ENCODE measurements at places on chromosomes 1 and 21.

GRCh38 chr1:214213136-214213535 lies 67.8 kb upstream of the SMYD2 start:
- no peak for DNase-seq

DNA sequence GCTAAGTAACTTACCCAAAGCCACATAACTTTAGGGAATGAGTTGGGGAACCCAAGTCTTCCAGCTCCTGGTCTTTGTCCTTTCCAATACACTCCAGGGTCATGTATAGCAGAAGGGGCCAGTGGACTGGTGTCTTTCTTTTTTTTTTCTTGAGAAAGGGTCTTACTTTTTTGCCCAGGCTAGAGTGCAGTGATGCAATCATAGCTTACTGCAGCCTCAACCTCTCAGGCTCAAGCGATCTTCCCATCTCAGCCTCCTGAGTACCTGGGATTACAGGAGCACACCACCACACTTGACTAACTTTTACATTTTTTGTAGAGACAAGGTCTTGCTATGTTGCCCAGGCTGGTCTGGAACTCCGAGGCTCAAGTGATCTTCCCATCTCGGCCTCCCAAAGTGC lies 12.2 kb downstream of the NAV1 start:
- no peak for DNase-seq

DNA sequence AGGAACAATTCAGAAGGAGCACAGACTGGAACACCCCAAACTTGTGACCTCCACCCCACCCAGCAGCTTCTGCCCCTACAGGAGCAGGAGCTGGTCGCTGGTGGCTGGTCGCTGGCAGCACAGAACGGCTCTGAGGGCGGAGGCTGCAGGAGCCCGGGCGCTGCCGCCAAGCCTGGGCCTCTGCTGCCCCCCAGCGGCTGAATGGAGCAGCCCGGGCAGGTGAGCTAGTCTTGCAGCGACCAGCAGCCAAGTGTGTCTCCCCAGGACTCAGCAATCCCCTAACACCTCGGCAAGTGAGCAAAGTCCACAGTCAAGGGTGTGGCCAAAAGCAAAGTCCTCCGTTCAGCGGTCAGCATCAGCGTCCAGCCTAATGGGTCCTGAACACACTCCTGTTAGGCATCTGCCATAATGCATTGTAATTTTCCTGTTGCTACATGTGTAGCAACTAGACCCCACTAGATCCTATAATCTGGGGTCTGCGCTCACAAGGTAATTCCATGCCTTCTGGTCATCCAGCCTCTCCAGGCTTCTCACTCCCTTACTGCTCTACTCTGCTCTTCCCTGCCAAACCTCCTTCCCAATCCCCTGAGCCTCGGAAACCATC lies 12.1 kb upstream of the GJB5 start:
- peak; percentile 90 for DNase-seq

DNA sequence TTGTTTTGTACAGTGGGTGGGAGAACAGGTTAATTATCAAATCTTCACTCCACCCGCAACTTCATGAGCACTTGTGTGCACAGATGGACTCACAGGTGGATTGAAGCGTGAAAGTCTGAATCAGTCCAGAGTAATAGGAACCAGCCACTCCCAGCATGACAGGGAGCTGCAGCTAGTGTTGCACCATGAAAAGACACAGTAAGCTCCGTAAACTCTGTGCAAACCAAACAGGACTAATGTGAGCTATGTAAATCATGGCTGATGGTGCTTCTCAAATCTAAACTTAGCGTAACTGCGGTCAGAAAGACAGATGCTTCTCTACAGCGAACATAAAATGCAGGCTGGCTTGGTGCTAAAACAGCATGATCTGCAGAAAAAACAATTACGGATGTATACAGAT lies 114.4 kb downstream of the CENPF start:
- no peak for DNase-seq

DNA sequence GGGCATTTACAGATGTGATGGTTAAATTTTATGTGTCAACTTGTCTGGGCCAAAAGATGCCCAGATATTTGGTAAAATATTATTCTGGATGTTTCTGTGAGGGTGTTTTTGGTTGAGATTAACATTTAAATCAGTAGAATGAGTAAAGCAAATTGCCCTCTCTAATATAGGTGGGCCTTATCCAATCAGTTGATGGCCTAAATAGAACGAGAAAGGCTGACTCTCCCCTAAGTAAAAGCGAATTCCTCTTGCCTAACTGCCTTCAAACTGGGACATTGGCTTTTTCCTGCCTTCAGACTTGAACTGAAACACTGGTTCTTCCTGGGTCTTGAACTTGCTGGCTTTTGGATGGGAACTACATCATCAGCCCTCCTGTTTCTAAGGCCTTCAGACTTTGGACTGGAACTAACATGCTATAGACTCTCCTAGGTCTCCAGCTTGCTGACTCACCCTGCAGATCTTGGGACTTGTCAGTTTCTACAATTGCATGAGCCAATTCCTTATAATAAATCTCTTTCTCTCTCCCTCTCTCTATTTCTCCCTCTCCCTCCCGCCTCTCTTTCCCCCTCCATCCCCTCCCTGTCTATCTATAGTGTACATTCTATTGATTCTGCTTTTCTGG lies 10.2 kb upstream of the NAV1 start:
- DNase-seq: no peak

DNA sequence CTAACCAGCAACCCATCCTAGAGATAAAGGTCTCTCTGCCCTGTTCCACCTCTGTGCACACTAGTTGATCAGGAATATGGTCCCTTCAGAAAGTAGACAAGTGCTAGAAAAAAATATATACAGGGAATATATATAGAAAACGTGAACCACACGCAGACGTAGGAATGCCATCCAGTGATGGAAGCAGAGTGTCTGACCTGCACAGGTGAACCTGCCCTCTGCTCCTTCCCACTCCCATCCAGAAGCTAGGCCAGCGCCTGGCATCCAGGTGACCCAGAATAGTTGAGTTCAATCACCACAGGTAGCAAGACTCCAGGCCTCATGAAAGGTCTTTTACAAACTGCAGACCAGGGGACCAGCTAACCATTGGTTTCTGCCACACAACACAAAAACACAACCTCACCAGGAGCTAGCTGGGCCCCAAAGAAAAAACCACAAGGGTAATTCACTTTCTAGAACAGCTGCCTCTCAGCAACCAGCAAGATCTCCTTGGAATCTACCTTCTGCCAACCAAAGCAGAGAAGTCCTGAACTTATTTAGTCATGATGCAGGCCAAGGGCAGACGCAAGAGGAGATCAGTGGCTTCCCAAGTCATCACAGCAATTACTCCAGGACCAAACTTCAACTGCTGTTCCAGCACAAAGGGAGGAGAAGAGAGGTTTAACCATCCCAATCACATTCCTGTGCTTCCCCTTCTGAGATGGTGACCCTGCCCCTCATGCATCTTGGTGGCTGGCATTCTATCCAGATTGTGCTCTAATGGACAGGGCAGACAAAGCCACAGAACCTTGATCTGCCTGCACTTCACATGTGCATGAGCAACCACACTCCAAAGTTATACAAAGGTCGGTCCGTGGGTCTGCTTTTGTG lies 53.0 kb downstream of the GPR161 start:
- DNase-seq: peak; percentile 6

DNA sequence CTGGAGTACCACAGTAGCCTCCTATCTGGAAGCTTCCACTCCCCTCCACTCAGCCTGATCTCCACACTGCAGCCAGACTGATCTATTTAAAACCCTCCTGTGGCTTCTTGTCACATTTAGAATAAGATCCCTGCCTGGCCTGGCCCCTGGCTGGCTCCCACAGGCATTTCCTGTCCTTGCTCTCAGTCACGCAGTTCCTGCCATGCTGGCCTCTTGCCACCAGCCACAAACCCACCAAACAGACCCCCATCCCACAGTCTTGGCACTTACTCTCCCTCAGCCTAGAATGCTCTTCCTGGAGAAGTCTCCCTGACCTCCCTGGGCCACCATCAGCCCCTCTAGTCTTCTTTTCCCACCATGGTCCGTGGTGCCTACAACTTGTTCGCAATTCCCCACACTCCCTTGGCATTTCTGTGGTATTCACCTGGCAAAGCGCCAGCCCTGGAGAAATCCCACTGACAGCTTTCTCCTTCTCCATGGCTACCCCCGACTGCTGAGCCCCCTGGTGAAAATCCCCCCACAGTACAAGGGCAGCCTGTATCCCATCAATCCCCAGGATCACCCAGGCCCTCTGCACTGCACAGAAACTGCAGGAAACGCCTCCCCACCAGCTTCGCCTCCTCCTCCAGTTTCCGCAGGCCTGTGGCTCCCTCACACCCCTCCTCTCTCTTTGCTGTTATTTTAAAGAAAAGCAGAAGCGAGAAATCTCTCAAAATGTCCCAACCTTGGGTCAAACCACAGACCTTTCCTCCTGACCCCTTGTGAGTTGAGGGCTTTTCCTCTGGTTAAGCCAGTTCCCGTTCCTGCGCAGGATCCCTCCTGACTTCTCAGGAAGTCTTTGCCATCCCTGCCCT lies 94.5 kb downstream of the SYT2 start:
- DNase-seq: peak; percentile 77

DNA sequence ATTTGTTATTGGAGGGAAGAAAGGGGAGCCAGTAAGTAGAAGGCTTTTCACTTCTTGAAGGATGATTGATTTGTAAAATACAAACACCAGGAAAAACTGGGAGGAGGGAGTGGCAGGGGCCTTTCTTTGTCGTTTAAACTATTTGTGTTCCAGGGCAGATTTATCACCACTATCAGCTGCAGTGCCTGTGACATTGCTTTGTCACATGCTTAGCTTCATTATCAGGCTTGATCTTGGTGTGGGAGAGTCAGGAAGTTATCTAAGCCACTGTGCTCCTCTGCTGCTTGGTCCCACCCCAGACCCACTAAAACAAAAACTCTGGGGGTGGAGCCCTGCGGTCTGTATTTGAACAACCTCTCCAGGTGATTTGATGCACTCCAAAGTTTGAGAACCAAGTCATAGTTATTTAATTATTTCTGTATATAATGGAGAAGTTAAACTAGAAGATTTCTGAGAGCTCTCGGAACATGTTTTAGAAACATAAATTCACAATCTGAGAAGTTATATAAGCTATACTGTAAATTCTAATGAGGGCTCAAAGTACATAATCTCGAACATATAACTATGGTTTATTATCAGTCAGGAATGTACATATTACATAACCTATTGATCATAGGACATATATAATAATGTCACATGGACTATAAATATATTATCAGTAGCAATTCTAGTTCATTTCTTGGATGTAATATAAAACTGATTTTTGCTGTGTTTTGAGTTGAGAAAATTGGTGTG lies 87.9 kb downstream of the CDC14A start:
- DNase-seq: peak; percentile 20

- no peak for DNase-seq
Measured at GRCh38 chr1:230746617-230747016, 571 bp upstream of the CAPN9 start.

DNA sequence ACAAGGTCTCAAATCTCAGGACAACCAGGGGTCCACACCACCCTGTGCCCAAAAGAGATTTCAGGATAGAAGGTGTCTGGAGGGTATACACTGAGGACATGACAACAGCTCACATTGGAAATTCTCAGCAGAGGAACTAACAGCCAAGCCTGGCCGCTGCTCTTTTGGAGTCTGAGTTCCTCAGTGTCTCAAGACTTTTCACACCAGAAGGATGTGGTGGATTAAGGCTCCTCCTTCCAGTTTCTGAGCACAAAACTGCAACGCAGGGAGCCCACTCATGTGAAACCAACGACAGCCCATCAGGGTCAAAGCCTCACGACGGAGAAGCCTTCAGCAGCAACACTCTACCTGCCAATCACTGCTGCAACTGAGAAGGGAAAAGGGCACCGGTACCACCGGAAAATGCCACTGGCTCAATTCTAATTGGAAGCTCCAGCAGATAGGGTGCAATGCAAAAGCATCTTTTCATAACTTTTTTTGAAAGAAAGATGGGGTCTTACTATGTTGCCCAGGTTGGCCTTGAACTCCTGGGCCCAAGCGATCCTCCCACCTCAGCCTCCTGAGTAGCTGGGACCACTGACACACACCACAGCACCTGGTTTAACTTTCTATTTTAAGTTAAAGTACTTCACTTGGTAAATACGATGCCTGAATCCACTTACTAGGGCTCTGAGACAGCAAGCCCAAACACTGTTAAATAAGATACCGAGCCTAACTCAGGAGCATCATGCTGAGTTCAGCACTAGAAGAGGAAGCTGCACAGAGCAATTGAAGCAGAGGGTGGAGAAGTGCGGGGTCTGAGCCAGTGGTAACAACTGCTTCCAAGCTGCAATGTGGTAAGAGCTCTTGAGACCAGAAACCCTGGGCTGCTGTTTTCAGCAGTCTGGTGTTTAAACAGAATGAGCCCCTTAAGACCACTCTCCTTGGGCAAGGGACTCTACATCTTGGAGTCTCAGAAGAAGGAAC lies 7.8 kb downstream of the CAPZB start:
- DNase-seq: peak; percentile 53

DNA sequence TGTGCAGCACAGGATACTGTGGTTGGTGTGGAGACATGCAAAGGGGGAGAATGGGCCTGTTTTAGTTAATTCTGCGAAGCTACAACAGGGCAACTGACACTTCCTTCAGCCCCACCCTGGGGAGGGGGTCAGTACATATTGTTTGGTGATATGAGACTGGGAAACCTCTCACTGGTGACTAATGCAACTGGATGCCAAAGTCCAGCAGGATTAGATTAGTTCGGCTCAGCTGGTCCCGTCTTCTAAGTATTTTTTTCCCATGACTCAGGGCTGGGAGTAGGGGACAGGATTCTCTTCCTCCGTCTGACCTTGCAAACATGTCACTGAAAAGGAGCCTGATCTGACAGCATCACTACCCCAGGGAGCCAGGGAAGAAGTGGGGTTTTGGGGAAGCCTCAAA lies 43.0 kb downstream of the PLXNA2 start:
- no peak for DNase-seq

DNA sequence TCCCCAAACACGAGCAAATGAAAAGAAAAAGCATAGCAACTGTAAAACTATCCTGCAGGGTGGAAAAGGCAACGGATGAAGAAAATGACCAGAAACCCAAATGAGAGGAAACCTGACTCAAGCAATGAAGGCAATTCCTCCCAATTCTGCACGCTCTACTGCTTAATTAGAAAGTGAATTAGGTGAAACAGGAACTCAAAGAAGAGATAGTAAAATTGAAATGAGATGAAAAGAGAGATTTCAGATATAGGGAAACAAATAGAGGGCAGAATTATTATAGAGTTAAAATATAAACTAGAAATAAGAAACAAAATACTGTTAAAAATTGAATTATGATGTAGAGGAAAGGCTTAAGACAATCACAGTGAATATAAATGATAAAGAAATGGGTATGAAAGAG lies 27.5 kb upstream of the ITPKB start:
- no peak for DNase-seq

GRCh38 chr1:208159555-208160258 lies 84.5 kb downstream of the PLXNA2 start:
- no peak for DNase-seq

DNA sequence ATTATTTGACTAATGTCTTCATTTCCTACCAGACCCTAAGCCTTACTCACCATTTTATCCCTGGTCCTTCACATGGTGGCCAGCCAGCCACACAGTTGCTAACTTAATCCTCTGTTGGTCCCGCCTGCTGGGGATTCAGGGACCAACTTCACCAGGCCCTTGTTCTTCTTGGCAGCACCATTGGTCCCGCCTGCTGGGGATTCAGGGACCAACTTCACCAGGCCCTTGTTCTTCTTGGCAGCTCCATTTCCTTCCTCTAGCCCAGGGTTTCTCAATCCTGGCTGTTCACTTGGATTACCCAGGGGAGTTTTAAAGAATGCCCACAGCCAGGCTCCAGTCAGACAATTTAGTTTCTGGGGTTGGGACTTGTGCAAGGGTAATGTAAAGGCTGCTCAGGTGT lies 233.1 kb upstream of the CSF3R start:
- DNase-seq: no peak

GRCh38 chr1:117061986-117062415 lies 1.9 kb downstream of the TTF2 start:
- DNase-seq: peak; percentile 63

GRCh38 chr1:184068354-184068753 lies 16.8 kb downstream of the TSEN15 start:
- no peak for DNase-seq

GRCh38 chr1:221720545-221720944 lies 21.3 kb downstream of the DUSP10 start:
- DNase-seq: no peak

Measured in GM10248 (cell line).